Heart left ventricle (tissue), 16 donors: ENCODE measurements at places on chromosomes 1 and 21. TPM values are rescaled to one million over a fixed set of nuclear protein-coding genes. Genes with fewer than 3 reads are reported as not detected.

- DNase-seq: no peak
Observed at GRCh38 chr1:73472810-73473209, 725.2 kb downstream of the LRRIQ3 start.

DNA sequence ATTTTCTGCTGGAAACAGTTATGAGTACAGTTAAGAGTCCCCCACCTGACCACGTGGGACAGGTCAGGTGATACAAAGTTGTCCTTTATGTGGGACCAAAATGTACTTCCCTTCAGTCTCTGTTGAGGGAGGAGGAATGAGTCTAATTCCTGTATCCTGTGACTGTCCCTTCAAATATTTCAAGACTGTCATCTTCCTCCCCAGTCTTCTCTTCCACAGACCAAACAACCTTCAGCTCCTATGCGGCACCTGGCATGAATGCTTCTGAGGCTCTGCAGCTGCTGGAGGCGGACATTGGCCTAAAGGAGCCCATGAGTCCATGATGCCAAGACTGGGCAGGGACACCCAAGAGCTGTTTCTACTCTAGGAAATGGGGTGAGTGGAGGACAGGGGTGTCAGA is 72.1 kb upstream of the SIM2 start:
- no peak for DNase-seq

DNA sequence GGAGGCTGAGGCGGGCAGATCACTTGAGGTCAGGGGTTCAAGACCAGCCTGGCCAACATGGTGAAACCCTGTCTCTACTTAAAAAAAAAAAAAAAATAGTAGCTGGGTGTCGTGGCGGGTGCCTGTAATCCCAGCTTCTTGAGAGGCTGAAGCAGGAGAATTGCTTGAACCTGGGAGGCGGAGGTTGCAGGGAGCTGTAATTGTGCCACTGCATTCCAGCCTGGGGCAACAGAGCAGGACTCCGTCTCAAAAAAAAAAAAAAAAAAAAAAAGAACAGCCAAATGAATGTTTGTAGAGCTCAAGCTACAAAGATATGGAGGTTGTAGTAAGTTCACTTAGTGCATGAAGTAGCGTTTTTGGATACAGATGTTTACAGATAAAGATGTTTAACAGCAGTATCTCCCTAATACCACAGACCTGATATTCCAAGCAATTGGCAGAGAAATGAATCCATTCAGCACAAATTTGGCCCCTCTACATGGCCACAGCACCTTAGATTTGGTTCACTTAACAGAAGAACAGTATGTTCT is 49.5 kb upstream of the IPO9 start:
- no peak for DNase-seq

DNA sequence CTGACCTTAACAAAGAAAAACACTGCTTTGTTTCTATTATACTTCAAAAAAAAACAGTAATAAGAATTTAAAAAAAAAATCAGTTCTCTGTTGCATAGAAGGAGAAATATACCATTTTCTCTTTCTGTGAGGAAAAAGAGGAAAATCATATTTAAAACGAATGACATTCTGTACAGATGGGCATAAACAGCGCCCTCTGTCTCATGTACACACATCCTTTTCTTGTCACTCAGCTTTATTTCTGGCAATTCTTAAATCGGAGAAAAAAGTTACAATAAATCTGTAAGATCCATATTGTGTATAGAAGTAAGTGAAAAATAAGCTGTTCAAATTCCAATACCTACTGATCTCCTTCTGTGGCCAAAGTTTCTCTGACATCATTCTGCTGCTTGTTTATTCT is 245.4 kb downstream of the SMYD3 start:
- no peak for DNase-seq

DNA sequence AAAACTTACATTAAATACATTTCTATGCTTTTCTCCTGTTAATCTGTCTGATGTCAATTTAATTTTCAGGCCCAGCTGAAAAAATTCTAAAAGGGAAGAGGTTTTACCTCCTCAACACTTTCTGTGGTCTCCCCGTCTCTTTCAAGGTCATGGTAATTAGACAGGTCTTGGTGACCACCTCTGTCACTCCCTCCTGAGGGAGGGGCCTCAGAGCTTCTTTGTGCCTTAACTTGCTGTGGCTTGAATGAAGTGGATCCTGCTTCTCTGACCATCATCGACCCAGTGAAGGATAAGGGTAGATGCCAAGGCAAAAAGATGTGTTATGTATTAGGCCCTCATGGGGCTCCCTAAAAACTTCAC is 40.8 kb upstream of the OSBPL9 start:
- DNase-seq: no peak

- peak; percentile 82 for DNase-seq
Observed at GRCh38 chr1:182962554-182963115, 9.7 kb upstream of the SHCBP1L start.

GRCh38 chr1:159829273-159829634 is 2.6 kb downstream of the SLAMF8 start:
- DNase-seq: peak; percentile 72

DNA sequence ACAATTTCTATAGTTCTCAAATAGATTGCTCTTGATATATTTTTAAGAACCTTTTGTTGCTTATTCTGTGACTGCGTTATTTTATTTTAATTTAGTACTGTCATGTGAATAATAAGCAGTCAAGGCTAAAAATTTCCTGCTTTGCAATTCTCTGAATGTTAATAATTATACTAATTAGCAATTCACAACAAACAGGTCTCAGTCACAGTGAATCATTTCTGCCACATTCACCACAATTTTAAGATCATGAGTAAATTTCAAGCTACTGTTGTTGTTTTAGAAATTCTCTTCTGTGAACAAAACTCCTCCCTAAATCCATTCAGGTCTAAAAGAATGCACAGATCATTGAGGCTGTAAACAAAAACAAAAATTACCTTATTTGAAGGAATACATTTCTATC is 339.6 kb upstream of the DPYD start:
- DNase-seq: no peak

- DNase-seq: no peak
Observed at GRCh38 chr1:217647791-217648190, 16.6 kb downstream of the SPATA17 start.

- no peak for DNase-seq
Observed at GRCh38 chr21:35342440-35342839, 293.3 kb upstream of the RUNX1 start.

GRCh38 chr1:26602378-26602959 is 72.9 kb downstream of the RPS6KA1 start:
- peak; percentile 36 for DNase-seq

GRCh38 chr1:84825161-84825560 is 67.8 kb downstream of the LPAR3 start:
- DNase-seq: no peak

- no peak for DNase-seq
Observed at GRCh38 chr1:204842892-204843291, 27.8 kb upstream of the NFASC start.

Gene WNT3A
- not detected for polyA plus RNA-seq

Gene MMEL1
- 1.1 TPM for polyA plus RNA-seq

Gene NR1I3
- 0.23 TPM for polyA plus RNA-seq

Gene LORICRIN
- not detected for polyA plus RNA-seq

Gene IFNGR2
- 25.1 TPM for polyA plus RNA-seq
